ENCODE measurements at places on chromosomes 2 and 18.

GRCh38 chr2:102979429-102979828 lies 217.6 kb downstream of the TMEM182 start:
- no peak for DNase-seq

GRCh38 chr2:61554604-61555003 lies 16.4 kb upstream of the XPO1 start:
- no peak for DNase-seq

DNA sequence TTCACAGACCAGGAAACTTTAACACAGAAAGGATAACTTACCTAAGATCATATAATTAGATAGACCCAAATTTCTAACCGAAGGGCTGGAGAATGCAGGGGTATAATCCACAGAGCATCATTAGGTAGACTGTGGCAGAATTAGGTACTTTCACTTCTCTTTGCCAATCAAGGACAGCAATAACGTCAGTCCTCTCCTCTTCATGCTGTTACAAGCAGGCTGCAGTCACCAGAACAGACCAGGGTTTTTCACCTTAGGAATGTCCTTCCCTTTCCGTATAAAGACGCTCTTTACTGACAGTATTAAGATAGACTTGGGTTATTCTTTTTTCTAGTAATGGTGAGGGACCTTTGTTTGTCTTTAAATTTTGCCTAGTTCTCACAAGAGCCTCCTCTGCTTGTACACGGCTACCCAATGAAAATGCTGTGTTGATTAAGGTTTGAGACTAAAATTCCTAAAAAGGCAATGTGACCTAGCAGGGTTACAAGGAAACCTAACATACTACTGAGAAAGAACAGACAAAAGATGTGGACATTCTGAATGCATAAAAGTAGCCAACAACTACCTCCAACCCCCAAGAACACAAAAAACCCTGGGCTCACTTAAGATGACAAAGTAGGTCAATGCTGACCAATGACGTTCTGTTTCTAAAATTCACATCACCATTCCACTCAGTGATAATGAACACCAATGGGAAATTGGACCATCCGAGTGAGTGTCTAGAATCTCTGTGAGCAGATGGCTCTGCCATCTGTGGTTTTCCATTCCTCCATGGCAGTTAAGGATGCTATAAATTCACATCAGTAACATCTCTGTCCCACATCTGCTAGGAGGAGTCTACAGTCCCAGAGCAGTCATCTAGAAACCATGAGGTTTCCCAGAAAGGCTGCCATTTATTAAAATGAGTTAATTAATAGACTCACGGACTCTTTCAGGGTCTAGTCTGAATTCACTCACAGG lies 2.1 kb downstream of the PDIA6 start:
- no peak for DNase-seq

- DNase-seq, result no peak
Observed at GRCh38 chr2:178269438-178270224, 75.3 kb downstream of the OSBPL6 start.

- no peak for DNase-seq
Observed at GRCh38 chr2:43853141-43854081, 14.6 kb downstream of the ABCG8 start.

- DNase-seq, result peak; percentile 57
Observed at GRCh38 chr2:8413589-8414135, 268.2 kb upstream of the ID2 start.

GRCh38 chr2:143909577-143910353 lies 610.2 kb downstream of the ZEB2 start:
- no peak for DNase-seq

DNA sequence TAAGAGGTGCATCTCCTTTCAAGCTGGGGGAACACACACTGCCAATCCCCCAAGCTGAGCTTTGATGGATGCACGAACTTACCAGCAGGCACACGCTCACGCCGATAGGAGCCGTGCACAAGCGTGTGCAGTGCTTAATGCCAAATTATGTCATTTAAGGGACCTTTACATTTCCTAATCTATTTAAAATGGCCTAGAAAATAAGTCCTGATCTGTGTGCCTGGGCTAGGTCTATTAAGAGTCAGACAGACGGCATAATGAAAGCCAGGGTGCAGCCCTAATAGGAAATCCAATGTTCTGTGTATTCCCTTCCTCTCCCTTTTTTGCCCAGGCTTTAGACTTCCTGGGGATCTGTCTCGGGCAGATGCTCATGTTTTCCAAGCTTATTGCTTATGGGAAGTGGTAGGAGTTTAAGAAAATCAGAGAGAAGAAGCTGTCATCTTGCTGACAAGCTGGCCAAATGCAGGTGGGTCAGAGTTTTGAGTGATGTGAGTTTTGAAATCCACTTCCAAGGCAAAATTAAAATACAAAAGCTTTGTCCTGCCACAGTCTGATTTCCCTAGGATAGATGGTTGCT lies 142.6 kb downstream of the MYT1L start:
- no peak for DNase-seq

- DNase-seq, result no peak
Observed at GRCh38 chr2:152445375-152445774, 110.4 kb downstream of the FMNL2 start.

DNA sequence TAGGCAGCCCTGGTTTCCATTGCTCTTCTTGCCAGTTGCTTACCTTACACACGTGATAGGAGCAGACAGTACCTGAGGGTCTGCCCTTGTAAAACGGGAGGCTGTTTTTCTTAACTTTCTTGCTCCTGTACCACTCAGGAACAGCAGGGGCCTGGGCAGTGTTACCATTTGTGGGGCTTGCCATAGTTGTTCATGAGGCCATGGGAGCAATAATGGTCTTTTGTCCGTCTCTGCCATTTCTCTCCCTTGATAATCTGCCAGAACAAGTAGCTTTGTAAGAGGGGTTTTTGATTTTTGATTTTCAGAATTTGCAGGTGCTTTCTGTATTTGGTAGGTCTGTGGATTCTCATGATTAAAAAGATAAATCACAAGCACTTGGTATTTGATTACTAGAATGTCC lies 259.0 kb downstream of the PHLPP1 start:
- no peak for DNase-seq

DNA sequence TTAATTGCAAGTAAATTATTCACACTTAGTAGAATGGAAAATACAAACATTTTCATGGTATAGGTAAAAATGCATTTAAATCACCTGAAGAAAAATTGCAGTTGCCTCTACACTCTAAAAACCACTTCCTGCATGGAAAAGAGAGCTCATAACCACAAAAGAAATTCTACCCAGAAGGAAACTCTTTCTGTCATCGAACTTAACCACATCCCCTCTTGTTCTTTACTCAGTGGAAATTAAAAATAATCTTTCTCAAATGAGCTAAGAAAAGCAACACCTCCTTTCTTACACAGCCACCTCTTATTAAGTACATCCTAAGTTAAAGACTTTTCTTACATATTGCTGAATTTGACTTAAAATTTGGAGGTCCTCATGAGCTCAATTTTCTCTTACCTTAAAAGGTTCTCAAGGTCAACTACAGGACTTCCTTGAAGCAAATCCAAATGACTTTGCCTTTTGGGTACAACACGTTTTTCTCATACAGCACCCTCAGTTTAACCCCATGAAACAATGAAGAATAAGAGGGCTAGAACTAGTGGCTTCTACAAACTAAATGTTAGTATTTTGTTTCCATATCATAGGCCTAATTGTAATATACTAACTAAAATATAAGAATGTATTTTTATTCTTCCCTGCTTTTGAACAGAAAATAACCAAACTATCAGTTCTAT lies 109.1 kb upstream of the CRIM1 start:
- no peak for DNase-seq

DNA sequence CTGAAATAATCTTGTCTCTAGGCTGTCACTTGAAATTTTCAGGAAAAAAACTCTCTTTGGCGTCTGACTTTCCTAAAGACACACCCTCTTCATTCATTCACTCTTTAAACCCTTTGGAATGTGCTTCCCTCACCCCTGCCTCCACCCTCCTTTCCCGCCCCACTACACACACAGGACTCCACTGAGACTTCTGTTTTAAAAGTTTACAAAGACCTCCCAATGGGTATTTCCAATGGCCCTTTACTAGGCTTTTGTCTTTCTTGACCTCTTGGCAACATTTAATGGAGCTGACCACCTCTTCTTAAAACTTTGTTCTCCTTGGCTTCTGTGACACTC lies 96.1 kb downstream of the RBMS1 start:
- no peak for DNase-seq

GRCh38 chr2:205586626-205587025 lies 95.7 kb upstream of the NRP2 start:
- no peak for DNase-seq

DNA sequence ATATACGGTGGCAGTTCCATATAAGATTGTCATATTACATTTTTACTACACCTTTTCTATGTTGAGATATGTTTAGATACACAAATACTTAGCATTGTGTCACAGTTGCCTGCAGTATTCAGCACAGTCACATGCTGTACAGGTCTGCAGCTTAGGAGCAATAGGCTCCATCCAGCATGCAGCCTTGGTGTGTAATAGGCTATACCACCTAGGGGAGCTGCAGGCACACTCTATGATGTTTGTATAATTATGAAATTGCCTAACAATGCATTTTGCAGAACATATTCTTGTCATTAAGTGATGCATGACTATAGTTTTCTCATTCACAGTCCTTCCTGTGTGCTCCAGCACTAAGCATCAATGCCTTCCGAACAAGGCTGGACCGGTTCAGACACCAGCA lies 133.4 kb downstream of the NDUFA10 start:
- no peak for DNase-seq

DNA sequence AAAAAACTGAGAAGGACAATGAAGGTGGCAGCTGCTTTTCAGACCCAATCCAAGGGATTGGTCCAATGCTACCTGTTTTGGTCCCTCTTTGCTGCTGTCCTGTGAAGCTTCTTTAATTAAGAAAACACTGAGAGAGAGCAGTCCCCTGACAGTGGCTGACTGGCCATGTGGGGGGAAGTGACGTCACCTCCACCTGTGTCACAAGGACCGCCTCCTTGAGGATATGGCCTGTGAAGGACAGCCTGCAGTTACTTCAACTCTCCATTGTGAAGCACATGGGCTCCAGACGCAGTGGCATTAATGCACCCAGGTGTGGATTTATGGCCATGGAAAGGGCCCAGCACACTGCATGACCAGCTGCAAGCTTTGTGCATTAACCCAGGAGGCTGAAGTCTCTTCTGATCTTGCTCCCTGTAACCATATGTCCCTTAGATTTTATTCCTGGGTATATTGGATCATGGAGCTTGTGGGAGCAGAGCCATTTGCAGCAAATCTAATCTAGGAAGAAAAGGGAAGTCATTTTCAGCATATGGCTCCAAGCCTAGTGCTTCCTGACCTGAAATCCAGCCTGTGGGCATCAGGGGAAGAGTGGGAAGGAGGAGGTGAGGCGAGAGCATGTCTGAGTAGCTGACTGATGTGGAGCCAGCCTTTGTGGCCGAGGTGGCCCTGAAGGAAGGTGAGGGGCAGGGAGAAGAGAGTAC lies 32.2 kb downstream of the KIF5C start:
- DNase-seq, result no peak

GRCh38 chr2:10647441-10647840 lies 42.3 kb downstream of the NOL10 start:
- DNase-seq, result no peak

DNA sequence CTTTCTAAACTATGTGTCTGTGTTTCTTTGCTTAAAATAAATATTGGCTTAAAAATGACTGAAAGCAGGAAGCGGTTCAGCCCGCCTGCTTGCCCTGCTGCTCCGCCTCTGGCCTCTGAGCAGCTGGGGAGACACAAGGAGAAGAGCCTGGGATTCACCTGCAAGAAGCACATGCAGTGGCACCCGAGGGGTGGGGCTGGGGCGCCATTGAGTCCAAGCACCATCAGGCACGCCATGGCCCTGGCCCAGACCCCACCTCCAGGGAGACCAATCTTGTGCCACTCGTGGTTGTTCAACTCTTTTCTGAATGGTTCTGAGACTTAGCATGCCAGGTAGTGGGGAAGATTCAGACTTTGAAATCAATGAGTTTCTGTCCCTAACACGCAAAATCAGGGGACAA lies 495.5 kb upstream of the MYT1L start:
- no peak for DNase-seq

DNA sequence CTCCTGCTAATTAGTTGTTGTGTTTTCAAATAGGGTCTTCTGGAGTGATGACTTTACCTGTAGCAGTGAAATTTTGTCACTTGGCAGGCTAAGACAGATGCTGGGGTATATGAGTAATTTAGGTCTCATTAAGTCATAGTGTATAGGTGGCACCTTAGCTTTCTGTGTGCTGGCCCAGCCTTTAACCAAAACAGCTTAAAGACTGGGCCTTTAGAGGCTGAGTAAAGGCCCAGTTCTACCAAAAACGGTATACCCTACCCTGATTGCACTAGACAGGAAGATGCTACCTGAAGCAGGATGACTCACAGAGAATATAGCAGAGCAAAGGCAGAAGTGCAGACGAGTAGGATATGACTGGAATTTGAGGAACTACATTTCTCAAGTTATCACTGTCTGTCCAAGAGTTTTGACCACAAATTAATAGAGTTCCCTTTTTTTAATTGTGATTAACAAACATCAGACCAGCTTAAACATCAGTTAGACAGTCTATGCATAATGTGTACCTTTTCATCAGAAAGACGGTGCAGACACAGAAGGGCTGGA lies 337.9 kb upstream of the SALL3 start:
- DNase-seq, result no peak

GRCh38 chr2:64924170-64924934 lies 64.8 kb upstream of the SLC1A4 start:
- no peak for DNase-seq

- DNase-seq, result no peak
Observed at GRCh38 chr2:241608881-241609280, 28.1 kb downstream of the THAP4 start.

GRCh38 chr2:198213253-198213652 lies 408.9 kb downstream of the PLCL1 start:
- DNase-seq, result no peak

DNA sequence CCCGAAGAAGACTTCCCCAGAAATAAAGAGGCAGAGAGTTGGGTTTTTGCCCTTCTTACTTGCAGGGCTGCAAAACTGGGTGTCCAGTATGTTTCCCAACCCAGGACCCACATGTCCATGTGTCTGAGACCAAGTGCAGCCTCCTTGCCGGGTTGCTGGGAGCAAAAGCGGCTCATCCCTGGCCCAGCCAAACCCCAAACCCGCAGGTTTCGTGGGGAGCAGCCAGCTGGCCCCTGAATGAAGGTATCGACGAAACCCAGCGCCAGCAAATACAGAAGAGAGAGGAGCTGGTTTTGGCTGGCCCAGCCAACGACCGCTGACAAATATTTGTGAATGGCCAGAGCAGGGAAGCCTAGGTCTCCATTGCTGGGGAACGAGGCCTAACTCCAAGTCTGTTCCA lies 197.1 kb downstream of the SMAD7 start:
- no peak for DNase-seq

- no peak for DNase-seq
Observed at GRCh38 chr2:39422700-39423099, 14.4 kb downstream of the MAP4K3 start.
